ENCODE measurements at places on chromosomes 1 and 21. TPM values are rescaled to one million over a fixed set of nuclear protein-coding genes. Genes with fewer than 3 reads are reported as not detected.

Gene SPOCD1
- total RNA-seq = 6.9 TPM

Gene VASH2
- total RNA-seq = 1.9 TPM

Gene OXCT2
- not detected for total RNA-seq

- no peak for DNase-seq
Measured at GRCh38 chr1:106568201-106568974, 488.1 kb upstream of the PRMT6 start.

DNA sequence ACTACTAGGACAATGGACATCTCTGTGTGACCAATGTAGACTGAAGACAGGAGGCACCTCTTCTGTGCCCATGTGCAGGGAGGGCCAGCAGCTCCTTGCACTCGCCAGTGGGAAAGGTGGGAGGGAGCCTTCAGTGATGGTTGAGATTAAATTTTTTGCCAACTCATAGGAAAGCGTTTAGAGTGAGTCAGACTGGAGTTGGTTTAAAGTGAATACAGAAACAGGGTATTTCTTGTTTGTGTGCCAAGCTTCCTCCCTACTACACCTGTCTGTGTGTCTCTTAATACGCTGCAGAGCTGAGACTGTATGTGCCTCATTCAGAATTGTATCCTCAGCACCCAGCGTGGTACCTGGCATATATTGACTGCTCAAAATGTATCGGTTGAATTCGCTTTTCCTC lies 13.5 kb upstream of the COL16A1 start:
- peak; percentile 72 for DNase-seq
